ENCODE measurements at places on chromosomes 6 and 20.

- no peaks in the 10 kb centered on the region for H3K36me3 ChIP-seq
- H3K4me3 ChIP-seq, result no peak overlapping the region
- no peaks in the 10 kb centered on the region for H3K4me1 ChIP-seq
- H3K27me3 ChIP-seq, result no peaks in the 10 kb centered on the region
These were observed 693.1 kb downstream of the PTPRT start for GRCh38 chr20:42496595-42496994.

GRCh38 chr6:140572867-140573266 is 1198.4 kb upstream of the CITED2 start:
- no peak overlapping the region for H3K27ac ChIP-seq
- DNase-seq, result no peak
- no peaks in the 10 kb centered on the region for H3K4me1 ChIP-seq
- H3K27me3 ChIP-seq, result peaks cover 18% of the 10 kb centered on the region
- peaks cover 2% of the 10 kb centered on the region for H3K36me3 ChIP-seq

DNA sequence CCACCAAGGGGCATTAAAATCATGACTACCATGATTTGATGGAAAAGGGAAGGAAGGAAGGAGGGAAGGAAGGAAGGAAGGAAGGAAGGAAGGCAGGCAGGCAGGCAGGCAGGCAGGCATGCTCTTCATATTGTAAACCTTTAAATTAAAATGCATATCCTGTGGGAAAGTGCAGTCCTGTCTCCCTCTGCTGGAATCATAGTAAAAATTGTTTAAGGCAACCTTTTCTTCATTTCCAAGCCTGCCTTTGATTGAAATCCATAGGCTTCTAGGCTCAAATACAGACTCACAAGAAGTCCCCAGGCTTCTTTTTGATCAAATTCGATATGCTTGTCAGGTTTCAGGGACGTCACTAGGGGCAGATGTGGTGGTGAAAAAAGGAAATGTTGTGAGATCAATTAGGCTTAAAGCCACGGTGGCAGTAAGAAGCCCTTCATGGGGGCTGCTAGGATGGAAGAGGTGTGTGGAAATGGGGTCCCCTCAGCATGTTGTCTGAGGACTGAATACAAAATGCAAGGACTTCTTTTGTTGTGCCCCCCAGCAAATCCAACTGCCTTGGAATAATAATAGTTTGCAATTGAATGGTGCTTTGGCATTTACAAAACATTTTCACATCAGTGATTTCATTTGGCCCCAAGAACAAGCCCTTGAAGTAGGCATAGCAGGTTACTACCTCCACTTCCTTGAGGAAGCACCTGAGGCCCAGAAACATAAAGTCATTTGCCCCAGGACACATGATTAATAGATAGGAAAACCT is 25.6 kb upstream of the GABRR1 start:
- no peak overlapping the region for H3K4me3 ChIP-seq
- H3K27ac ChIP-seq, result no peak overlapping the region
- DNase-seq, result no peak
- no peaks in the 10 kb centered on the region for H3K36me3 ChIP-seq
- H3K4me1 ChIP-seq, result peaks cover 20% of the 10 kb centered on the region

DNA sequence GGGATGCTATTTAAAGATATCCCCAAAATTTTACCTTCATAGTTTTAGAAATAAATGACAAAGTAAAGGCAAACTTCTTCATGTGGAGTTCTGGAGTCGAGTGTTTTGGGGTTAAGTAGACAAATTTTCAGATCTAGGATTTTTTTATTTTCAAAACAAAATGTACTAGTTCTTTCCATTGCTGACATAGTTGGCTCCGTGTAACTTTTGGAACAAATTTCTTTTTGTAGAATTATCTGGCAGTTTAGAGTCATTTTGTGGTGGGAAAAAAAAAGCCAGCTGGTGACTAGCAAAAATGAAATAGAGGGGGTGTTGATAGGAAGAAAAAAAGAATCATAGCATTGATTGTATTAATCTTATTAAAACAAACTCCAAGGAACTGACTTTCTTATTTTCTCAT is 131.6 kb upstream of the TCF21 start:
- H3K4me1 ChIP-seq, result no peaks in the 10 kb centered on the region
- no peaks in the 10 kb centered on the region for H3K36me3 ChIP-seq
- no peak for DNase-seq
- no peak overlapping the region for H3K27ac ChIP-seq
- H3K27me3 ChIP-seq, result peaks cover 13% of the 10 kb centered on the region

- DNase-seq, result no peak
- H3K27me3 ChIP-seq, result no peaks in the 10 kb centered on the region
- H3K4me3 ChIP-seq, result no peak overlapping the region
These were observed 66.1 kb downstream of the PRND start for GRCh38 chr20:4787820-4788219.

- H3K4me3 ChIP-seq, result peak overlapping the region; percentile 85
- H3K27ac ChIP-seq, result peak overlapping the region; percentile 26
- no peak for DNase-seq
- H3K27me3 ChIP-seq, result peaks cover 36% of the 10 kb centered on the region
These were observed 435 bp upstream of the ZNF322 start for GRCh38 chr6:26660000-26660361.

All from central memory CD8-positive, alpha-beta T cell (primary cell).